SW480 (cell line): ENCODE measurements at places on chromosomes 13 and 19.

GRCh38 chr13:80132741-80133601, 208.0 kb downstream of the SPRY2 start:
- peak; percentile 59 for DNase-seq

DNA sequence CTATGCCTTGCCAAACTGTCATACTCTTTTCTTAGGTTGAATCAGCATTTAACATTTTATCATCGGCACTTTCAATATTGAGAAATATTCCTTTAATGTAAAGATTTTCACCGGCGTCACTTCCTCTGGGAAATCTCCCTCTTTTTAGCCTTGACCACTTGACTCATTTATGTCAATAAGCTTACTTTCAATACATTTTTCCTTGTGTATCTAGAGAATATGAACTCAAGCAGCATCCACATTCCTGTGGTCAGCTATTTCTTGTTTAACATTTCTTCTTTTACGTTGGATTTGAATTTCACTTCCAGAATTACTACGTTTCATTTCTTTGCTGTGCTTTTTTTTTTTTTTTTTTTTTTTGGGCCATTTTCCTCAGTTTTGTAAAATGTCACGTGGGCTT, 271.2 kb upstream of the HTR2A start:
- no peak for DNase-seq

GRCh38 chr19:56403261-56403660, 871 bp upstream of the ZNF583 start:
- no peak for DNase-seq

DNA sequence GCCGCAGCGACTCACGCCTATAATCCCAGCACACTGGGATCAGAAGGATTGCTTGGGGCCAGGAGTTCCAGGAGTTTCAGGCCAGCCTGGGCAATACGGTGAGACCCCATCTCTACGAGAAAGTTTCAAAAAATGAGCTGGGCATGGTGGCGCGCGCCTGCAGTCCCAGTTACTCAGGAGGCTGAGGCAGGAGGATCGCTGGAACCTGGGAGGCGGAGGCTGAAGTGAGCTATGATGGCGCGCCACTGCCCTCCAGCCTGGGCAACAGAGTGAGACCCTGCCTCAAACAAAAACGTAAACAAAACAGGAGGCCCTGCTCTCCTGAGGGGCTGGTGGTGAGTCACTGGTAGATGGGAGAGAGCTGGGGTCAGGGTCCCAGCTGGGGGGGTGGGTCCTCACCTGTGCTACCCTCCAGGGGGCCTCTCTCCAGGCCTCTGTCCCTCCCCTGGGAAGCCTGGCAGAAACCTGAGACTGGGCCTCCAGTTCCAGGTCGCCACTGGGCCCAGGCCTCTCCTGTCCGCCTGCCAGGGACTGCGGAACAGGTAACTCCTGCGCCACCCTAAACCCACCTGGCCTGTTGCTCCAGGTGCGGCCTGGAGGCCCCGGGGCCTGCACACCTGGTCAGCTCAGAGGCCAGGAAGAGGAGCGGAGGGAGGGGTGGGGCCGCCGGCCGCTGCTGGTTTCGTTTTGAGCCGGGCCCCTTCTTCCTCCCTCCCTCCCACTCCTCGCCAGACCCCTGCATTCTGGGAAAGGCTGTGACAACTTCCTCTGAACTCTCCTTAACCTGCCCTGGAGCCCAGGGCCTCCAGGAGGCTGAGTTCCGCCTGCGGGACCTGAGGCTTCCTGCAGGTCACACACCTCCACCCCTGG, 17.2 kb upstream of the ZBTB7A start:
- DNase-seq, result no peak

- DNase-seq, result no peak
Observed at GRCh38 chr19:44308011-44308410, 3.2 kb upstream of the ZNF235 start.

DNA sequence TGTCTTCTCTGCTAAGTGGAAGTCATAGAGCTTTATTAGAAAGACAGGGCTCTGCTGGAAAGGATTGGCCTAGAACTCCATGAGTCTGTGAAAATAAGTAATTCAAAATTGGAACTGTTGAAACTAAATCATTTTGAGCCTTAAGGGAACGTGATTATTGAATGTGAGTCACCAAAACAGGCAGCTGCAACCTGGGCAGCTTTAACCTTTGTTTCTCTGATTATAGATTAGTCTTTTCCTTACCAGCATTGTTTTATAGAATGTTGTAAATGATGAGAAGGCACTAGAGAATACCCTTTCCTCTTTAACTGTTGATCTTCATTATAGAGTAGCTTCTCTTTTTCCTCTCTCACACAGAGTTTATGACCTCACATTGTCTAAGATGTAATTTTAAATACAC, 638.8 kb upstream of the SLITRK6 start:
- no peak for DNase-seq

DNA sequence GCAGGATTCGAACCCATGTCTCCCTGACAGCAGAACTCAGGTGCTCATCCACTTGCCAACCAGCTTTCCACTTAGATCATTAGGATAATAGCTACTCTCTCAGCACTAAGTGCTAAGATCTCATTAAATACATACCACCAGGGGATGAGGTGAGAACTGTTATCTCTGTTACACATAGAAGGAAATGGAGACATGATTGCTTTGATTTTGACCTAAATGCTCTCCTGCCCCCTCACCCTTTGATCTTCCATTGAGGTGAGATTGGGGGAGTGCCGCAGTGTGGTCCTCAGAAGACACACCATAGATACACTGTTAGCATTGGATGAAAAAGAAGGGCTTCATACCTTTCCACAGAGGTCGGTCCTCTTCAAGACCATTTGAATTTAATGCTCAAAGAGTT, 38.9 kb upstream of the NPAS1 start:
- no peak for DNase-seq

DNA sequence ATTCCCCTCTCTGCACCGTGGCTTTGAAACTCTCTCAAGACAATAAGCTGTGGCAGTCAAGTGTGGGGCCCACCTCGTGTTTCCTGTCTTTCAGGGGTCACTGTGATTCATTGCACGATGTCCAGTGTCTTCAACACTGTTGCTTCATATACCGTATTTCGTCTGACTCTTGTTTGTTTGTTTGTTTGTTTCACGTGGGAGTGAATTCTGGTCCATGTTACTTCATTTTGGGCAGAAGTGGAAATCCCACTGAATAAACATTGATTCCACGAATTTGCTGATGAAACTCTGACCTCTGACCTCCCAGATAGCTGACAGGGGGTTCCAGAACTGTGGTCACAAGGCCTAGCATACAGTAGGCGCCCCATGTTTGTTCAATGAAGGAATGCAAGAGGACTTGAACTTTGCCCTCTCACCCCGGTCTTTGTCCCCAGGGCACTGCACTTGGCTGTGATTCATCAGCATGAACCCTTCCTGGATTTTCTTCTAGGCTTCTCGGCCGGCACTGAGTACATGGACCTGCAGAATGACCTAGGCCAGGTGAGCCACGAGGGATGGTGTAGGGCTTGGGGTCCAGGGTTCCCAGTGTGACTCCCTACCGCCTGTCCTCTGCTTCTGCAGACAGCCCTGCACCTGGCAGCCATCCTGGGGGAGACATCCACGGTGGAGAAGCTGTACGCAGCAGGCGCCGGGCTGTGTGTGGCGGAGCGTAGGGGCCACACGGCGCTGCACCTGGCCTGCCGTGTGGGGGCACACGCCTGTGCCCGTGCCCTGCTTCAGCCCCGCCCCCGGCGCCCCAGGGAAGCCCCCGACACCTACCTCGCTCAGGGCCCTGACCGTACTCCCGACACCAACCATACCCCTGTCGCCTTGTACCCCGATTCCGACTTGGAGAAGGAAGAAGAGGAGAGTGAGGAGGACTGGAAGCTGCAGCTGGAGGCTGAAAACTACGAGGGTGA, 5.1 kb downstream of the NFKBIB start:
- no peak for DNase-seq

- no peak for DNase-seq
Observed at GRCh38 chr19:21432590-21432989, 35.7 kb downstream of the ZNF493 start.

GRCh38 chr19:16316506-16316882, 8.1 kb upstream of the KLF2 start:
- DNase-seq, result no peak

GRCh38 chr13:85186356-85187045, 612.7 kb downstream of the SLITRK6 start:
- no peak for DNase-seq

DNA sequence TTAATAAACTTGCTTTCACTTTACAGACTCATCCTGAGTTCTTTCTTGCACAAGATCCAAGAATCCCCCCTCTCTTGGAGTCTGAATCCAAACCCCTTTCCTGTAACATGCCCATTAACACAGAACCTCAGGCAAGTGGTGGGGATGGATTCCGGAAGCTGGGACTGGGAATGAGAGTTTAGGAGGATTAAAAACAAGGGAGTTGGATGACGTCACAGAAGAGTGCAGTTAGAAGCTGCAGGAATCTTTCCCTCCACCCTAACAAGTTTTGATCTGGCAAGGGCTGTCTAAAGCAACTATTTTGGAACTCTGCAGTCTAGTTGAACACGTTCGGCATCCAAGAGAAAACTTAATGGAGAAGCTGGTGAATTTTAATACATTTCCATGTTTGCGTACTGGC, 48.2 kb upstream of the PEPD start:
- DNase-seq, result no peak

DNA sequence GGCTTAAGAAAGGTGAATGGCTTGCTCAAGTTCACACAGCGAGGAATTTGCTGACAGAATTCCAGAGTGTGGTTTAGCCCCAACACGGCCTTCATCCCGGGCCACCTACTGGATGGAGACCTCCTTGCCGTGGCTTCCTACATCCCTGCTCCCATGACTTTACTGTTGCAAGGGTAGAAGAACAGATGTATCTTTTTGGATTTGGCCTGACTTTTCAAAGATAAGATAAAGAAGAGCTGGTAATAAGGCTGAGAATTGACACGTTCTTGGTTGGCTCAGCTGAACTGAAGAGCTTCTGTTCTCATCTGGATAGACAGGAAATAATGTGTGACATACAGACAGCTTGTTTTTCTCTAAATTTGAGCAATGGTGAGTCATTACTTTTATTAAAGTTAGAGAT, 113.1 kb downstream of the KLF5 start:
- DNase-seq, result peak; percentile 52

- peak; percentile 78 for DNase-seq
Observed at GRCh38 chr19:49533551-49534488, 6.0 kb downstream of the RCN3 start.

DNA sequence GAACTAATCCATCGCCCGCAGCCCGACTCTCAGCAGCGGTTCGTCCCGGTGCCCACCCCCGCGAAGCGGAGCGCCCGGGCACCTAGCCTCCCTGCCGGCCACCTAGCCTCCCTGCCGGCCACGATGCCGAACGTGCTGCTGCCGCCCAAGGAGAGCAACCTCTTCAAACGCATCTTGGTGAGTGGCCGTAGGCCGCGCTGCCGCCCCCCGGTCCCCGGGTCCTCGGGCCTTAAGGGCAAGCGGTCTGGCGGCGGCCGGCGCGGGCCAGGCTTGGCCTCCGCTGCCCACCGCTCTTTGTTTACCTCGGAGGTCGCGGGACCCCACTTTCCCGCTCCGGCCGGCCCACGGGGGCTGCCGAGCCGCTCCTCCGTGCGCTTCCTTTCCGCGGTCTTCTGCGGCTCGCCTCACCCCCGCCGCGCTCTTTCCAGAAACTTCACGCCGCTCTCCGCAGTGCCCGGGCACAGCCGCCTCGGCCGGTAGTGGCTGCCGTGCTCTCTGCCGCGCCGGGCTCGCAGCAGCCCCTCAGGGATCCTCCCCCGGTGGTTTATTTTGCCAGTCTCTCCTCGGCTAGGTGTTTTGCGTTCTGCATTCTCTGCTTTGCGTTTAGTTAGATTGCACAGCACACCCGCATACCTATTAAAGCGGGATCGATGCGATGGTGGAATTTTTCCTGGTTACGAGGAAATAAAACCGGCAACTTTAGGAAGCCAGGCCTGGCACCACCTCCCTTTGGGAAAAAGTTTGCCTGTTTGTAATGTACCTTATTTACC, 524 bp downstream of the NAA16 start:
- peak; percentile 45 for DNase-seq

GRCh38 chr13:52405767-52406494, at the start of gene THSD1:
TSS of gene THSD1 (minus strand) at chr13:52406172. CDS start at chr13:52402600, 3,572 bp downstream.
- peak; percentile 60 for DNase-seq

DNA sequence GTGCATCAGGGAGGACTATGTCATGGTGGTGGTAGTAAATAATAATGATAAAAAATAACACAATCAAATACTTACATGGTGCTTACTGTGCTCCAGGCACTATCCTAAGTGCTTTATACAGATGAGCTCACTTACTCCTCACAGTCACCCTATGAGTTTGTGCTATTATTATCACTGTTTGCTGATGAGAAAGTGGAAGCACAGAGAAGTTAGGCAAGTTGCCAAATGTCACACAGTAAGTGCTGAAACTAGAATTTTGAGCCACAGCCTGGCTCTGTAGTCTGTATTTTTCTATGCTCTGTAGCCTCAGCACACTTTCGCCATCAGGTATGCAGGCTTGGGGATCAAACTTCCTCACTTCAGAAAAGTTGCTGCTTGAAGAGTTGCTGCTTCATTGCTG, 46.6 kb downstream of the HTR2A start:
- DNase-seq, result no peak

- no peak for DNase-seq
Observed at GRCh38 chr13:79778741-79779460, 297.9 kb downstream of the NDFIP2 start.

DNA sequence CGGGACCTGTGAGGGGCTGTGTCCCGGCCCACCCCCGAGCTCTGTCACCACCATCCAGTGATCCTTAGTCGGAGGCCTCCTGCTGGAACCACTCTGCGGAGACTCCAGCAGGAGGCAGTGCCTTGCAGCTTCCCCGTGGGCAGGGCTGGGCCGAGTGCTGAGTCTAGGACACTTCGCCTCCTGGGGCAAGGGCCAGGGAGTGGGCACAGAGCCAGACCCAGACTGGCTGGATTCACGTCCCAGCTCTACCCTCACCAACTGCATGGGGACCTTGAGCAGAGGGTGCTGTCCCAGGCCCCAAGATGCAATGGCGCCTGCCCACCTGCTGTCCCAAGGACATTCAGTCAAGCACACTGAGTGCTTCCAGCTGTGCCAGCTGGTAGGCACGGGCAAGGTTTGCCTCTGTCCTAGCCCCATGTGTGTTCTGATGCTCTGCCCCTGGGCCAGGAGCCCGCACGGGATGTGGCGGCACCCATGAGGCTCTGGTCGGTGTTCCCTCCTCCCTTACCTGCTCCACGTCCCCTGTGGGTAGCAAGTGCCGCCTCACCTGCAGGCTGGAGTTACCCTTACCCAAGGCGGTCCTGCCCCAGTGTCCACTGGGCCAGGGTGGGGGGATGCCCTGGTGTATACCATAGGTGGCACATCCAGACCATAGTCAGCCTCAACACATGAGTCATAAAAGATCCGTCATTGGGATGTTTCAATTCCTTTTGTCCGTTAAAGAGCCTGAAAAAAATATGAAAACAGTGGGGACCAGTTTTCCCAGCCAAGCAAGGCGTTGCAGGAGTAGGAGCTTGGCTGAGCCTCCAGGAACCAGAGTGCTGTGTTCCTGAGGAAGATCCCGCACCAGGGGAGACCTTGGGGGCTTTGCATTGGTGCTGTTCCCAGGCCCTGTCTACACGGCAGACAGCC, 7.4 kb downstream of the FZR1 start:
- DNase-seq, result no peak

DNA sequence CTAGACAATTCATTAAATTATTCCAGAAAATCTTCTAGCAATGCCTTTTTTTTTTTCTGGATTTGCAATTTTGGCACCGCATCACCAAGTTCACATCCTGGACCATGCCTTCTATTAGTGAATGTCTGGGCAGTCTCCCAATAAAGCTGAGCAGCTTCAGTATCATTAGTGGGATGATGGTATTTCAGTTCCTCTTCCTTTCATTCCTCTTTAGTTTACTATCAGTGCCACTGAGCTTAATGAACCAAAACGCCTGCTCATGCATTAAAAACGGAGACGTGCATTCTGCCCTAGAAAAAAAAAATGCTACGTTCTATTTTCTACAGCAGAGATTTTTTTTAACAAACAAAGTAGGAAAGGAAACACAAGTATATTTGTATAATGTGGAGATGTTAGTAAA, 343.0 kb downstream of the PCDH9 start:
- DNase-seq, result no peak
